ENCODE measurements at places on chromosomes 2 and 18.

GRCh38 chr2:28432362-28432761, 39.7 kb downstream of the FOSL2 start:
- DNase-seq: no peak

GRCh38 chr2:187263675-187264560, 184.1 kb downstream of the CALCRL start:
- DNase-seq: no peak

DNA sequence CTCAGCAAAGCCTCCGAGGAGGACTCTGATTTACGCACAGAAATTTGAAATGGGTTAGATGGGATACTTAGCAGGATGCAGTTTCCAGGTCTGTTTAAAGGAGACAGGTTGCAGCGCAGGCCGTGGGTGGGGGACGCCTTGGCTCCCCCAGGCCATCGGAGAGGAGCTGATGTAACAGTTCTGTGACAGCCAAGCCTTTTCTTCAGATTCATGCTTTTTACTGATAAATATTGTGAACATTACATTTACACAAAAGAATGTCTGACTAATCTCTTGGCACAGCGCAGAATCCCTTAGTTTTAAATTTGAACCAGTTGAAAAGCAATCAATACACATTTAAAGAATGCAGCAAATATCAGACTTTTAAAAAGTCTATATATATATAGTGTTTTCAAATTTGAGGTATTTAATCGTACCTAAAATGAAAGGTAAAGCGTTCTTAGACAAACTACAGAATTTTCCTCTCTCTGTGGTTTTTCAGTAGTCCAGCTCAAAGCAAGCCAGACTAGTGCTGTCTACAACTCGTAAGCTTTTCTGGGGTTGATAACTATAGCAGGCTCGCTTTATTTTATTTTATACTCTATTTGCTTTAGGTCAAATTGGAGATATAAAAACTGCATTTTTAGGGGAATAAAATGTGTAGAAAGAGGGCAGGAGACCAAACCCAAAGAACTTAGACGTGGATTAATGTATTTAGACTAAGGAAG, 221.9 kb downstream of the PIEZO2 start:
- no peak for DNase-seq

DNA sequence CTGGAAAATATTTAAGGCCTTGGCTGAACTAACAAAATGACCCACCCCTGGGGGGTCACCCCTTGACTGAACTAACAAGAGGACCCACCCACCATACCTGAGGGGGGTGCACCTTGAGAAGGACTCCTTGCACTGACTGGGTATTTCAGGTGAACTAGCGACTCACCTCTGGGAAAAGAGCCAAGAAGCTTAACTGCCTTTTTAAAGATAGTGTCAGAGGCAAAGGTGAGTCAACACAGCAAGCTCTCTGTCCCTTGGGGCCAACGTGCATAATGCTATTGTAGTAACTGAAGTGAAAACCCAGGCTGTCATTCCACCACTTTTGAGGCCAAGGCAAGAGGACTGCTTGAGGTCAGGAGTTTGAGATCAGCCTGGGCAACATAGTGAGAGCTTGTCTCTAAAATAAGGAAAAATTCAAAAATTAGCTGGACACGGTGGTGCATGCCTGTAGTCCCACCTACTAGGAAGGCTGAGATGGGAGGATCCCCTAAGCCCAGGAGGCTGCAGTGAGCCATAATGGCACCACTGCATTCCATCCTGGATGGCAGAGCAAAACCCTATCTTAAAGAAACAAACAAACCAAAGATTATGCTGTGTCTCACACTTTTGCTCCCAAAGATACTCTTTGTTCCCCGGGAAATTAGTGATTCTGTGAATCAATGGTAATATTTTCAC, 36.4 kb upstream of the ZCCHC2 start:
- DNase-seq: no peak

GRCh38 chr2:67318993-67319481, 78.1 kb upstream of the ETAA1 start:
- DNase-seq: peak; percentile 77

- DNase-seq: peak; percentile 15
Measured at GRCh38 chr18:68298330-68298729, 416.6 kb downstream of the TMX3 start.

- DNase-seq: no peak
Measured at GRCh38 chr2:109211315-109211714, 82.3 kb downstream of the SH3RF3 start.

DNA sequence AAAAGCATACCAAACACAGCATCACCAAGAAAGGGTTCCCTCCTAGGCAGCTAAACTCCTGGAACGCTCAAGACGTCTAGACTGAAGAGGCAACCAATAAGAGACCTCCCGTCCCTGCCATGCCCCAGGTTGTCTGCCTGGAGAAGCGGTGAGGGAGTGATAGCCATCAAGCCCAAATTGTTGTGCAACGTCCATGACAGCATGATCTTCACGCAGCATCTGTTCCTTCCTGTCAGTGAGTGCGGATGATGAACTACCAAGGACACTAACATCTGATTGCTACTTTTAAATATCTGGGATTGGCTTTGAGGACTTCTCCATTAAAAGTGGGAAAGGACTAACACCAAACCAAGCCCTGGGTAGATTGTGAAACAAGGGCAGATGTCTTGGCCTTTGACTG, 149.7 kb downstream of the TXNL1 start:
- DNase-seq: no peak

GRCh38 chr2:217360111-217360510, 500.2 kb upstream of the TNP1 start:
- DNase-seq: no peak

GRCh38 chr18:22591222-22591621, 173.5 kb upstream of the CTAGE1 start:
- no peak for DNase-seq
